Endothelial cell of umbilical vein (primary cell): ENCODE measurements at places on chromosomes 4 and X. TPM values are rescaled to one million over a fixed set of nuclear protein-coding genes. Genes with fewer than 3 reads are reported as not detected.

ARMCX4 gene
- 3.8 and 4.7 TPM in 2 replicates for polyA plus RNA-seq

NKX3-2 gene
- polyA plus RNA-seq = not detected in 2 replicates

DNA sequence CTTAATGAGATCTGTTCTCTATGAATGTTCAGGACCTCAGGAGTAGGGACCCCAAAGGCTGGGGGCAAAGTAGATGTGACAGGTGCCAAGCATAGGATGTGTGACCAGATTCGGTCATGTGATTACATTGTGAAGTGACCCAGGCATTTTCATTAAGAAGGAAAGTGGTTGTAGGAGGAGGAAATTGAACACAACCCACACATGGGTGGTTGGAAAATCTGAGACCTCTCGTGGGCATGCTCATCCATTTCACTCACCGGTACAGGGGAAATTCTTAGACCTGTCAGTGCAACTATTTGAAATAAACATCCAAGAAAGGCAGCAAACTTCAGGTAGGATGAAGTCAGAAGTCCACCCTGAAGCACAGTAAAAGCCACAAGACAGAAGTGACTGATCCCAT is 43.5 kb upstream of the CD99 start:
- H3K27ac ChIP-seq = no peak overlapping the region
- H3K4me3 ChIP-seq = no peak overlapping the region
- peaks cover 10% of the 10 kb centered on the region for H3K4me1 ChIP-seq
- no peak for DNase-seq
- H3K36me3 ChIP-seq = no peaks in the 10 kb centered on the region

GRCh38 chrX:4181782-4182407 is 468.4 kb upstream of the PRKX start:
- H3K4me1 ChIP-seq = no peaks in the 10 kb centered on the region
- no peak for DNase-seq
- no peaks in the 10 kb centered on the region for H3K27me3 ChIP-seq
- no peak overlapping the region for H3K4me3 ChIP-seq

- H3K4me3 ChIP-seq = no peak overlapping the region
- DNase-seq = no peak
- H3K27ac ChIP-seq = no peak overlapping the region
Observed at GRCh38 chr4:104642521-104642920, 147.8 kb upstream of the CXXC4 start.

DNA sequence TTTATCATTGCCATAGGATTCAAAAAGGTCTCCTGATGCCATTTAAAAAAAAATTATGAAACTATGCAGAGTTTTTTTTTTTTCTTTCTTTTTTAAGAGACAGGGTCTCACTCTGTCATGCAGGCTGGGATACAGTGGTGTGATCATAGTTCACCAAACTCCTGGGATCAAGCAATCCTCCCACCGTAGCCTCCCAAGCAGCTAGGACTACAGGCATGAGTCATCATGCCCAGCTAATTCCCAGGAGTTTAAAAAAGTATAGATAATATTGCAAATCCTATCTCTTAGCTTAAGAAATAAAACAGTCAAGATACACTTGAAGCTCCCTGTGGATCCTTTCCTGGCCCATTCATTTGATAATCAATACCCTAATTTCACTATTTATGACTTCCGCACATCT is 58.6 kb upstream of the PRSS48 start:
- H3K4me1 ChIP-seq = peaks cover 34% of the 10 kb centered on the region
- no peaks in the 10 kb centered on the region for H3K36me3 ChIP-seq
- H3K4me3 ChIP-seq = no peak overlapping the region
- H3K27me3 ChIP-seq = no peaks in the 10 kb centered on the region
- peak; percentile 45 for DNase-seq
- no peak overlapping the region for H3K27ac ChIP-seq
